ENCODE measurements at places on chromosomes 5 and 9.

GRCh38 chr5:60891667-60892066 lies 47.6 kb upstream of the ELOVL7 start:
- DNase-seq, result no peak

GRCh38 chr9:21836437-21837161 lies 34.2 kb downstream of the MTAP start:
- DNase-seq, result peak; percentile 34

GRCh38 chr5:160213537-160213936 lies 15.8 kb upstream of the FABP6 start:
- no peak for DNase-seq

GRCh38 chr9:19660019-19660418 lies 128.8 kb downstream of the SLC24A2 start:
- DNase-seq, result no peak

DNA sequence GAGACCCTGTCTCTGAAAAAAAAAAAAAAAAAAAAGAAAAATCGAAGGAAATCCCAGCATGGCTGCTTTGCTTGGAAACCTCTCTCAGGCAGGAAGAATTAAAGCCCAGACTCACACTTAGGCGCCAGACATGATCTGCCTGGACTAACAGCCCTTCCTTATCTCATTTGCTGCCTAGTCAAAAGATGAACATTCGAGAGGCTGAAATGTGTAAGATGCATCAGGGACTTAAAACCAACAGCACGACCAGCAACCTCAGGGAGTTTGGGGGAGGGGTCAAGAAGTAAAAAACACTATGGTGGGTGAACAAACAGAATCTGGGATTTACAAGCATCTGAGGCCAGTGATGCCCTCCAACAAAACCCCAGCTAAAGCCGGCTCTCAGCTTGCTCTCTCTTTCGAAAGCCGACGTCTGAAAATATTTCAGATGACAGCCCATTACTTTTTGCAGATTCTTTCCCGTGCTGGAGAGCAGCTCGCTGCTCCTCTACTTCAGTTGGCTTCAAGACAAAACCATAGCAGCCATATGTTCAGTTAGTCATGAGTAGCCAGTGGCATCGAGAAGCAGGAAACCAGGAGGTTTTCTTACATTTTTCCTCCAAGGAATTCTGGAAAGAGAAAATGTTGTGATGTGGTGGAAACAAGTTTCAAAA lies 249.9 kb downstream of the MARCHF11 start:
- DNase-seq, result no peak
